Hippocampal formation (tissue), 2 donors: ENCODE measurements at places on chromosomes 6 and 20.

DNA sequence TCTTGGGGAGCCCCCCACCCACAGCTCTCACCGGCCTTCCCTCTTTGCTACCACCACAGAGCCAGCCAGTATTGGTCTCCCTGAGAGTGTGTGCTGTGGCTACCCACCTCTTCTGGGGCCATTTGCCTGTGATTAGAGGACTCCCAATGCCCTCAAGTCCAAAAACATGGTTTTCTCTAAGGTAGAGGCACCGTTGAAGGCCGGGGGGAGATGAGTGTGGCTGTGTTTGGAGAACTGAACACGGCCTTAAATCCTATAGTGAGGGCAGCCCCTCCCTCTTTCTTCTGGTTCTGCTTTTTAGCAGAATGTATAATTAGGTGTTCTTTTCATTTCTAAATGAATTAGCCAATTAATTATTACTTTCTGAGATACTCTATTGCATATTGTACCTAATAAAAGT is 2.5 kb downstream of the CCR6 start:
- no peak for DNase-seq

- no peak for DNase-seq
Observed at GRCh38 chr6:151180330-151181048, 59.3 kb upstream of the AKAP12 start.

- no peak for DNase-seq
Observed at GRCh38 chr6:16543521-16543920, 217.7 kb downstream of the ATXN1 start.

- no peak for DNase-seq
Observed at GRCh38 chr6:26598267-26598666, 1.5 kb downstream of the ABT1 start.

GRCh38 chr20:21092806-21093205 is 13.4 kb downstream of the LINC00237 start:
- DNase-seq = no peak

- DNase-seq = no peak
Observed at GRCh38 chr6:132499757-132500156, 13.2 kb downstream of the STX7 start.

DNA sequence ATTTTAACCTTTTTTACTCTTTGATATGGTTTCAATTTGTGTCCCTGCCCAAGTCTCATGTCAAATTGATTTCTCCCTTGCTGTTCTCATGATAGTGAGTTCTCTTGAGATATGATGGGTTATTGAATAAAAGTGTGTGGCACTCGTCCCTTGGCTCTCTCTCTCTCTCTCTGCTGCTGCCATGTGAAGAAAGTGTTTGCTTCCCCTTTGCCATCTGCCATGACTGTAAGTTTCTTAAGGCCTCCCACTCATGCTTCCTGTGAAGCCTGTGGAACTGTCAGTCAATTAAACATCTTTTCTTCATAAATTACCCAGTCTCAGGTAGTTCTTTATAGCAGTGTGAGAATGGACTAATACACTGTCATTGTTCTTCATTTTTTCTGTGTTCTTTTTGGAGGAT is 48.5 kb downstream of the LIN28B start:
- DNase-seq = no peak

- no peak for DNase-seq
Observed at GRCh38 chr20:61934716-61935530, 130.8 kb downstream of the TAF4 start.

GRCh38 chr6:43904311-43905123 is 134.5 kb downstream of the VEGFA start:
- DNase-seq = no peak

DNA sequence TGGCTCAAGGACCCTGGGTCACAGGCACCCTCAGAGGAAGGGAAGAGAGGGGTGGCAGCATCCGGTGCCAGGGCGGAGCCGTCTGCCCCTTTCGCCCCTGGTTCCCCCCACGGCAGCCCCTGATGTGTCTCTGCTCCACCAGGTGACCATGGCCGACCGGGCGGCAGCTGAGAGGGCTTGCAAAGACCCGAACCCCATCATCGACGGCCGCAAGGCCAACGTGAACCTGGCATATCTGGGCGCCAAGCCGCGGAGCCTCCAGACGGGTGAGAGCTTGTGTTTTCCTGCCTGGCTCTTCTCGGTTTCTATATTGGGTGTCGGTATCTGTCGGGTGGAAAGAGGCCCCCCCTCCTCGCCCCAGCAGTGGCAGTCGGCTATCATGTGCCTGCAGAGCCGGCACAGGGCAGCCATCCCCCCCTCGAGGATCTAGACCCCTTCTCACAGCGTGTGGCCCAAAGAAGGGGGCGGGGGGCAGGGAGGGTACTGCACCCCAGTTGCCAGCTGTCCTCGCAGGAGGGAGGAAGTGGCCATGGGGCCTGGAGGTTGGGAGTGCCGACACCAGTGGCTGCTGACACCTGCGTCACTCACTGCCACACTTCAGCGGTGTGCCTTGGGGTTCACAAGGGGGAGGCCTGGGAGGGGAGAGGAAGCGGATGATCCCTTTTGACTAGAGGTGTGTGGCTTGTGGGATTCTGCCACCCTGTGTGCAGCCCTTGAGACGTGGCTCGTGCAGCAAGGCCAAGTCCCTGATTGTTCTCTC is 1.5 kb downstream of the RBM38 start:
- no peak for DNase-seq

DNA sequence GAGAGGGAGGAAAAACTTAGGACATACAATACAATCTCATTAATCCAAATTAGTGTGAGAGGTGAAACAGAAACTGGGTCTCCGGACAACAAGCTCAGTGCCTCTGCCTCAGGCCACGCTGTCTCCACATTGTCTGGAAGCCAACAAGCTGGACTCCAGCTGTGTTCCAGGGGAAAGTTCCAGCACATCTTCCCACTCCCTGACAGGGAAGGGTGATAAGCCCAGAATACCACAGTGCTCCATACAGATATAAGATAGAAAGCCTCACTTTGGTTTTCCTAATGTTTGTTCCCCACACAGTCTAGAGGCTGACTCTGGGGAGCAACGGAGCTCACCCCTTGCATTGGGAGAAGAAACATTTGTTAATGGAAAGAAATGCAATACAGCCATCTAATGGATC is 117.1 kb upstream of the SPTLC3 start:
- DNase-seq = no peak

GRCh38 chr20:25282796-25283195 is 34.9 kb downstream of the PYGB start:
- no peak for DNase-seq

- DNase-seq = no peak
Observed at GRCh38 chr6:55822815-55823214, 52.6 kb downstream of the BMP5 start.

DNA sequence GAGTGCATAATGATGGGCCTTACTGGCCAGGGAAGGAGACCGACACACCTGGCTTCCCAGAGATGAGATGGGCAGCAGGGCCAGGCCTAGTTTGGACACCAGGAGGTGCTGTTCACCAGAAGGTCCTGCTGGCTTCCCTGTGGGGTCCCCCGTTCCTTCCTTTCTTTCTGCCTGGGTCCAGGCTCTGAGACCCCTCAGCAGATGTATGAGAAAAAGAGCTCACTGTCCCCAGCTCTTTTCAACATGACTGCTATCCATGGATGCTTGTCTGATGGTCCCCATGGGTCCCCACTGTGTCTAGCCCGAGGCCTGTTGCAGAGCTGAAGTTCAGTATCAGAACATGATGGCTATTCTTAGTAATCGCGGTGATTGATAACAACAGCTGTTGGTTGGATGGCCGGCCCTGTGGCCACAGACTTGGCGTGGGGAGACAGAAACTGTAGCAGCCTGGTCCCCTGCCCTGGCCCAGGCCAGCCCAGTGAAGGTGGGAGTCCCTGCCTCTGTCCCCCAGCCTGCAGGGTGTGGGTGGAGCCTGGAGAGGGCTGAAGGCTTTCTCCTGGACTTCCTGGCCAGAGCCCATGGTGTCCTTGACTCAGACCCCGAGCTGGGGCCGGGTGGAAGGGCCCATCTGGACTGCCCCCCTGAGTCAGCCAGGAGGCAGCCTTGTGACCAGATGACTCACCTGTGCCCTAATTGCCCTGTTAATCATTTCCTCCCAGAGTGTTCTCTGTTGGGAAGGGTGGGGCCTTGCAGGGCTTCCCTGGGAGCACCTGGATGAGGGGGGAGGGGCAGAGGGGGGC is 9.9 kb upstream of the BAK1 start:
- no peak for DNase-seq

GRCh38 chr20:61306937-61307475 is 54.9 kb downstream of the CDH4 start:
- DNase-seq = no peak

GRCh38 chr20:31517373-31517772 is 3.1 kb downstream of the HM13 start:
- no peak for DNase-seq

GRCh38 chr6:150142097-150142669 is 661 bp upstream of the PPP1R14C start:
- DNase-seq = no peak

- no peak for DNase-seq
Observed at GRCh38 chr6:30231067-30231466, 17.9 kb upstream of the TRIM26 start.

GRCh38 chr6:141437685-141438084 is 695.0 kb upstream of the GJE1 start:
- no peak for DNase-seq

DNA sequence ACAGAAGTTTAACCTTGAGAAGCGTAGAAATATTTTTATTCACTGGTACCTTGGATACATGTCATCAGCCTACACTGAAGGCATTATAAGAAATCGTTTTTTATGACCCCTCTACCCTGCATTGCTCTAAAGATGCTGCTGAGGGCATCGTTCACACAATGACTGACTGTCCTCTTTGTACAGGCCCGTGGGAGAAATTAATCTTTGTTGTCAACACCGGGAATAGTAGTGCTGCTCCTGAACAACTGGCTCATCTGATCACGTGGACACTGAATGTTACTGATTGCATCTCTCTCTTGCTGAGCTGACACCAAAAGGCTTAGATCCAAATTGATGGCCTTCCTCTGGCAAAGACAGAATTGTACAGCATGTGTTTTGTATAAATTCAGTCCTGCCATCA is 157.1 kb upstream of the SMLR1 start:
- DNase-seq = no peak
